HuH-7 (cell line): ENCODE measurements at places on chromosomes 2 and 18.

GRCh38 chr18:45282101-45282812 lies 333.0 kb upstream of the SLC14A2 start:
- DNase-seq = no peak

DNA sequence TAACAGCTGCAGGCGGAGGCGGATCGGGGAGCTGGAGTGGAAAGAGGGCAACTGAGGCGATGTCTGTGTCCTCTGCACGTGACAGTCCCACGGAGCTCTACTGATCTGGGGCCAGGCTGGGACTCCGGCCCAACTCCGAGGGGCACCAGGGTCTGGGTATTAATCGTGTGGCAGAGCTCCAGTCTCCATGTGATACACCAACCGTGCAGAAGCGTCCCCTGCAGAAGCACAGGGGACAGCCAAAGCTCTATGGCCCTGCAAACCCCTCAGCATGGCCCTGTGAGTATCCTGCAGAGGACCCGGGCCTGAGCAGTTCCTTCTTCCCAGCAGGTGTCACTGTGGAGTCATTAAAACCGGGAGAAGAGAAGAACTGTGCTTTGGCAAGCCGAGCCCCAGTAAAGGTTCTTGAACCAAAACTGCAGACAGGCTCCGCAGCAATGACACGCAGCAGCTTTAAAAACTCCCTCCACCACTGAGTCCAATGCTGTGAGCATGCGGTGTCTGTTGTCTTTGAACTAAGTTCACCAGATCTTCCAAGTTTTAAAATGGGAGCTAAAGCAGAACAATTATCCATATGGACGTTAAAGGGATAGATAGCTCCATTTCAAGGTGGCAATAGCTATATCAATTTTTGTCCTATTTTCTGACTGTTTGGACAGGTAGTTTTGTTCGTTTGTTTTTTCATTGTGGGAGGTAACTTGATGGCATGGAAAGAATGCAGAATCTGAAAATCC lies 79.4 kb downstream of the TMEM182 start:
- DNase-seq = peak; percentile 46

DNA sequence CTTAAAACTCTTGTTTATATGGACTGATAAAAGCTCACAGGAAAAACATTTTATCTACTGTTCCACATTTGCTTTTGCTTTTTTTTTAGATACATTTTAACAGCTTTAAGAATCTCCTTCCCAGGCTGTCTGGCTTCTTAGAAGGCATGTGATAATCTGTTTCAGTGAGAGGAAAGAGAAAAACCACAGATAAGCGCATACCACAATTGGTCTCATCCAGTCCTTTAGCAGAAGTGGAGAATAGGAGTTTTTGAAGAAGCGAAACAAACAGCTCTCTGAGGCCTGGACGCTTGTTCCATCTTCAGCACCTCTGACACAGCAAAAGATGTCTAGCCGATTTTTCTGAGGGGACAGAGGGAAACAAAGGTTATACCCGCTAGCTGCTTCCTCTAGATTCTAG lies 37.6 kb downstream of the RMC1 start:
- no peak for DNase-seq

DNA sequence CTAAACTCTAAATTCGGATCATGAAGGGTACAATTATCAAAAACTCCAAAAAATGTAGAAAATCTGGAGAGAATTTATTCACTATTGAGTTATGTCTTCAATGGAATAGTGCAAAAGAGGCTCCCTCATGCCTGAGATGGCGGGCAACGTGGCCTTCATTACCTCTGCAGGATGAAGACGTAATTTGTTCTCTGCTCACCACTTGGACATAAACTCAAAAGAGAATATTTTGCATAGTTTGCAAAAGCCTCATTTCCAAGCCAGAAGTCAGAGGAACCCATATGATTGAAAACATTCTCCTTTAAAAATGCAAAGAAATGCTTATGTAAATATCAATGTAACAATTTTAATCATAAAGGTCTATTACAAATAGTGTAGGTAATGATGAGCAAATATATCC lies 58.7 kb downstream of the SLC25A12 start:
- DNase-seq = no peak

GRCh38 chr2:31475692-31476091 lies 61.1 kb upstream of the XDH start:
- DNase-seq = no peak

GRCh38 chr2:8572712-8573233 lies 109.1 kb upstream of the ID2 start:
- DNase-seq = no peak

- DNase-seq = no peak
Measured at GRCh38 chr2:11121099-11121822, 34.0 kb upstream of the SLC66A3 start.

GRCh38 chr18:63823516-63824219 lies 48.5 kb downstream of the SERPINB7 start:
- DNase-seq = no peak

DNA sequence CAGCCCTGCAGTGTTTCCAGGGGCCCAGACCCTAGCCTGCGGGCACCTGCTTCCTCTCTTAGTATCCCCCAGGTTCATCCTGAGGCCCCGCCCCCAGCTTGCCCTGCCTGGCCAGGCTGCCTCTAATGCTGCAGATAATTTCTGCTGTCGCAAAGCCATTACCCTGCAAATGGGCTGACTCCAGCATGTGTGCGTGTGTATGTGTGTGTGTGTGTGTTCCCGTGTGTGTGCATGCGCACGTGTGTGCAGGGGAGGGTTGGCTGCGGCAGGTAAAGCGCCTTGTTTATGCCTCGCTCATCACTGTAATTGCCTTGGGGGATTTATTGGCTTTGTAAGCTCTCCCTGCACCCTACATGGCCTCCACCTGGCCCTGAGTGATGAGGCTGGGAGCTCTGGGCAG lies 7.6 kb upstream of the PRSS56 start:
- no peak for DNase-seq

- DNase-seq = no peak
Measured at GRCh38 chr2:237867465-237867864, 8.0 kb downstream of the RAMP1 start.

GRCh38 chr2:44943693-44944101 lies 2.2 kb downstream of the SIX3 start:
- DNase-seq = no peak

GRCh38 chr18:57125627-57126026 lies 21.3 kb upstream of the BOD1L2 start:
- DNase-seq = no peak

DNA sequence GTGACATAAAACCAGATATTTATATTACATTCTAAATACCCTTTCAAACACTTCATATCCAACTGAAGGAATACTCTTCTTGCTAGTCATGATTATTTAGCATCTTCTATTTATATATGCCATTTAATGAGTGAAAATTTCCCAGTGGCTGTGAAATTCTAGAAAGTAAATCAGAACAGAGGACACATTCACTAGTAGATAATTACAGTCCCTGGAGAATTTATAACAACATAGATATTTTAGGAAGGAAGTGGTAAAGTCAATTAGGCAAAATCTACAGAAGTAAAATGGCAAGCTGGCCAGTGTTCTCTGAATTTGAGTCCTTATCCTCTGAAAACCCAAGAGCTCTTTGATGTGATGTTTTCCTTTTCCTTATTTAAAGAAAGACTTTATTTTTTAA lies 121.8 kb downstream of the PMAIP1 start:
- no peak for DNase-seq

DNA sequence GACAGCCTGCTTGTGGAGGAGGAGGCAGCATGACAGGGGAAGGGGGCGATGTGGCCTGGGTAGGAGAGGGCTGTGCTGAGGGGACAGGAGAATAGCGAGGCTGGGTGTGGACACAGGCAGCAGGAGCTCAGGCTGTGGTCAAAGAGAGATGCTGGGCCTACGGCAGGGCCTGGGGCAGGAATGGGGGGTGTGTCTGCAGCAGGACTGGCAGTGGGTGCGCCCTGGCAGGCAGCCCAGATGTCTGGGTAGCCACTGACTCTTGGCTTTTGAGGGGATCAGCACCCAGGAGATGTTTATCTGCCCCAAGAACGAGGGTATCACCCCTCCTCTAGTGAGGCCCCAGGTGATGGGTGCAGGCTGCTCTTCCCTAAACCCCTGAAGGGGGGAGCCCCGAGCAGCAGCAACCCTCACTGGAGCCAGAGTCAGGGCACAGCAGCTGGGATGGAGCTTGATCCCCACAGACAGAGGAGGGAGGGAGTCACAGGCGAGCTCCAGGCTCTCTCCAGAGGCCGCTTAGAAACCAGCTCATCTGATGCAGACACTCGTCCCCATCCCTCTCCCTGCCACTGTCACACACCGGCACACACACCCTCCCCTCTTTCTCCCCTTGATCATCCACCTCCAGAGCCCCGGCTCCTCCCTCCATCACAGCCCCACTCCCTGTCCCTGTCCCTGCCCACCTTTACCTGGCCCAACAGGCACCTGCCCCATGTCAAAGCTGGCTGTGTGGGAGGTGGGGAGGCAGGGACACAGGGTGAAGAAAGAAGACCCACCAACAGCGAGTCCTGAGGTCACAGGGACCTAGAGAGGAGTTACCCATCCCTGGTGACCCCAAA lies 29.8 kb upstream of the TNS1 start:
- peak; percentile 2 for DNase-seq

DNA sequence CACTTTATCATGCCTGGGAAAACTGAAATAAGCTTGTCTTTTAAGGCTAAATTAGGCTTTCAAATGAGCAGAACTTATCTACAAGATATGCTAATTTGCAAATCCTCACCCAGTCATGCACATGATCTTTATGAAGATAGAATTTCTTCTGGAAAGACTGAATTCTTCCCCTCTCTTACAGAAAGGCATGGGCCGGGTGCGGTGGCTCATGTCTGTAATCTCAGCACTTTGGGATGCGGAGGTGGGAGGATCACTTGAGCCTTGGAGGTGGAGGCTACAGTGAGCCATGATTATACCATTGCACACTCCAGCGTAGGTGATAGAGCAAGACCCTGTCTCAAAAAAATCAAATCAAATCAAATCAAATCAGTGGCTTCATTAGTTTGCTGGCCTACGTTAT lies 11.7 kb upstream of the FOXI3 start:
- no peak for DNase-seq

DNA sequence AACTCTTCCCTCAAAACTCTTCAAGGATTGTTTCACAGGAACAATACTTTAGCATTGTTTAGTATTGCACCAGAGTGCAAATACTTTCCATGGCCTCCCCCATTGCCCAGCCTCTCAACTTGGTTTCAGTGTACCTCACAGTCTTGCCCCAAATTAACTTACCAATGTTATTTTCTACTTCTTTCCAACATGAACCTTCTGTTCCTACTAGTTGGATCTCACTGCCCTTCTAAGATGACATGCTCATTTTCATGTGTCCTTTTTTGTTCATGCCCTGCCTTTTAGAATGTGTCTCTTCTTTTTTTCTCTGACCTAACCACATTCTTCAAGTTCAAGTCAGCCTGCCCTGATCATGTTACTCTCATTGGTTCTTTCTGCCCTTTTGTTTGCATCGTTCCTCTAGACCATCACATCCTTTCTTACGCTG lies 4.1 kb downstream of the SPATS2L start:
- DNase-seq = no peak

GRCh38 chr2:62099523-62100175 lies 96.3 kb upstream of the B3GNT2 start:
- DNase-seq = no peak

DNA sequence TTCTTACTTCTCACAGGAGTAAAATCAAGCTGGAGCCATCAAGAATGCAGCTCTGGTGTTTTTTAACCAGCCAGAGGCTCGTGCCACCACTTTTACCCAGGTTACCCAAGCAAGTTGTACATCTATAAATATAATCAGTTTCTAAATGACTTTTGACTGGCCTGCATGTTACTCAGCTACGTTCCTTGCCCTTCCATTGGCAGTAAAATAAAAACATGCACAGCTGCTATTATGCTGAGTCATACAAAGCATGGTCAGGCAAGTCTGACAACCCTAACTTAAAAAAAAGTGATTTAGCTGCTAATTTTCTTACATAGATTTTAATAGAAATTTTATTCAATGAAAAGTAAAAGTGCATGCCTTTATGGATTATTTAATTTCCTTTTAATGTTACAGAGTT lies 111.7 kb upstream of the CSRNP3 start:
- no peak for DNase-seq

DNA sequence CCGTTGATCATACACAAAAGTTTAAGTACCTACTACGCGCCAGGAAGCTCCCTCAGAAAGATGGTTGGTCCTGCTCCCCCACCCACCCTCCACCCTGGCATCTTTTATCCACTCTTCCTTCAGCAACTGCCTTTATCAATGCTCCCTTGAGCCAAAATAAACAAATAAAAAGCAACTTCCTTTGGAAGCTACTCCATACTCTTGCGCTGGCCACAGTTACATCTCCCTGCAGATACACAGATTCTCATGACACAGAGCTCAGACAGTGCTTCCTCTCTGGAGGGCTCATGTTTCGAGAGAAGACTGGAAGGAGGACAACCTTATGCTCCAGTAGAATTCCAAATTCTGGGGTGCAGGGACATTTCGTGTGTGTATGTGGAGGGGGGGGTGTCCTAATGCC lies 3.8 kb upstream of the STEAP3 start:
- no peak for DNase-seq

- DNase-seq = no peak
Measured at GRCh38 chr18:77102259-77103040, 30.1 kb downstream of the MBP start.

GRCh38 chr2:98634406-98635092 lies 26.2 kb downstream of the UNC50 start:
- peak; percentile 37 for DNase-seq

GRCh38 chr2:96249654-96250053 lies 16.1 kb downstream of the TMEM127 start:
- no peak for DNase-seq

- no peak for DNase-seq
Measured at GRCh38 chr2:6139142-6139541, 447.0 kb downstream of the SOX11 start.

- no peak for DNase-seq
Measured at GRCh38 chr2:219562049-219563020, 9.0 kb downstream of the OBSL1 start.
